ENCODE measurements at places on chromosomes 6 and 20.

DNA sequence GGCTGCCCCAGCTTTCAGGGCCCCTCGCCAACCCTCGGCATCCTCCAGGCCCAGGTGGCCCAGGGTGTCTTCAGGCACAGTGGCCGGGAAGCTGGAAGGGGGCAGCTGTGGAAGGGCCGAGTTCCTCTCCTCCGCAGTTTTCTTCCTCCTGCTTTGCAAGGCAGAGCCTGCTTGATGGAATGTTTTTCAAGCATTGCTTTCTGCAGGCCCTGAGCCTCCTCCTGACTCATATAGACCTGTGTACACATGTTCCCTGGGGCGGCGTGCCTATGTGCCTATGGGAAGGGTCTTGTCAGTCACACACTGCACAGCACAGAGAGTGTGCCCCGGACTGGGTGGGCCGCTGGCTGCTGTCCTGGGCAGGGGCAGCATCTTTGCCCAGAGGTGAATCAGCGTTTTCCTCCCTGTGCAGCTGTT lies 107.5 kb downstream of the ERMARD start:
- DNase-seq: no peak

GRCh38 chr6:154450498-154450897 lies 60.0 kb downstream of the CNKSR3 start:
- DNase-seq: no peak

DNA sequence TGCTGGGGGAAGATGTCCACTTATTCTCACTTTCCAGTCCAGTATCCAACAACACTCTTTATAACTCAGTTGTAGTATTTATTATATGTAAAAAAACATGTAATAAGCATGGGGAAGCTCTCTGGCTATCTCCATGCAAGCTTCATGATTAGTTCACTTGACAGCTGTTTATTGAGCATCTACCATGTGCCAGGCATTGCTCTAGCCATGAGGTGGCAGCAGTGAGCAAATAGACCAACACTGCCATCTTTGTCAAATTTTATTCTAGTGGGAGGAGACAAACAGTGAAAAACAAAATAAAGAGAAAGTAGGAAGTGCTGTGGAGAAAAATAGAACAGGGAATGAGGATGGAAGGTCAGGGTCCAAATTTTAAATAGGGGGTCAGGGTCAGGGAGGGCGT lies 131.8 kb downstream of the CFAP61 start:
- no peak for DNase-seq

- DNase-seq: no peak
Measured at GRCh38 chr6:80728830-80729229, 622.4 kb downstream of the BCKDHB start.

GRCh38 chr6:157982102-157982562 lies 469 bp downstream of the SYNJ2 start:
- DNase-seq: no peak

DNA sequence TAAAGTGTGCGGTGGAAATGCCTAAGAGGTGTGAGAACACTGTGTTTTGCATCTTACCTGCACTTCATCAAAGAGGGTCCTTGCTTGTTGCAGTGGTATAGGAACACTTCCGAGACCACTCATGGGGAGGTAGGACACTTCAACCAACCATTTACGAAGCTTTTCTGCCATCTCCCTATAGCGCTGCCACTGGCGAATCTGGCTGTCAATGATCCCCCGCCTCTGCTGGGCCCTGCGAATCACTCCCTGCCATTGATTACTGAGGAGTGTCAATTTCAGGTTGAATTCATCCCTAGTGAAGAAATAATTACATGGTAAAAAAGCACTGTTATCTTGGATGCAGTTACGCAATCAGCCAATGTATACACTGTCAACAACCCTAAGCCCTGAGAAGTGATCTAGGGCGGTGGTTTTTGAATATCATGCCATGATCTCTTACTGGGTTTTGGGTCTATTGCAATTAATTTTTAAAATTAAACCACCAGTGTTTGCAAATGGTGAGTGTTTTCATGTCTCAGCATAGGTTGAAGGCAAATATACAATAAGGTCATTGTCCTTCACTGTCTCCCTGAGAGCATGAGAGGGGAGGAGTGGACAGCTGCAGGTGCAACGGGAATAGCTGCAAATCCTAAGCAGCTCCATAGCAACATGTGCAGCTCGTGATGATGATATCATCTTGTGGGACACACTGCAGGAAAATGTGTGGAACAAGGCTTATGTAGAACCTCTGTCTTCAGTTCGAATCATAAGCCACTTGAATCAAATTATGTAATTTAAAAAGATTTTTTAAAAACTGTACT lies 400.6 kb downstream of the ESR1 start:
- DNase-seq: no peak

DNA sequence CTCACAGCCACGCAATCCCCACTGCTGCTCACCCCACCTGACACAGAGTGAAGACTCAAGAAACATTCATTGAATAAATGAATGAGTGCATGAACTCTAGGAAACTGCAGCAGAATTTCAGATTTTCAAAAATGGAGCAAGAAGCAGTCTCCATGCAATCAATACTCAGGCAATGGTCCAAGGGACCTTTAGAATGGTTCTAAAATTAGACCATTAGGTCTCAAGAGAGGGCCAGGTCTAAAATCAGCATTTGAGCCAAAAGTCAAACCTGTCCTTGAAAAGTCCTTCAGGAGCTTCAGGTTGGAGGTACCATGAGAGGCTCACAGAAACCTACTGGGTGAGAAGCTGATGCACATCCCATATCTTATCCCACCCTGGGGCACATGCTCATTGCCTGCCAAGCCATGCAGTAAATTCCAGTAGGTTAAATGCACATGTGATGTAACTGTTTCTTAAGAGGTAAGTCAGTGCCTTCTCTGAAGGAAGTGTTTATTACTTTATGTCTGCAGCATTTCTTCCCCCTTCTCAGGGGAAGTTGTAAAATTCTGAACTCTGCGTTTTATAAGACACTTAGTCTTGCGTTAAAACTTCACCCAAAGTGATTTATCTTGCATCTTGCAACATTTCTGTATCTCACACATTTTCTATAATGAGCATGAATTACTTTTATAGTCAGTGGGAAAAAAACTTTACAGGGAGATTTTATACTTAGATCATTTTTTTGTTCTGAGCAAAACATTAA lies 126.6 kb downstream of the ADAT2 start:
- no peak for DNase-seq

GRCh38 chr20:62560162-62560561 lies 82.1 kb upstream of the SLCO4A1 start:
- no peak for DNase-seq

- no peak for DNase-seq
Measured at GRCh38 chr6:170206851-170207431, 83.9 kb downstream of the DLL1 start.

DNA sequence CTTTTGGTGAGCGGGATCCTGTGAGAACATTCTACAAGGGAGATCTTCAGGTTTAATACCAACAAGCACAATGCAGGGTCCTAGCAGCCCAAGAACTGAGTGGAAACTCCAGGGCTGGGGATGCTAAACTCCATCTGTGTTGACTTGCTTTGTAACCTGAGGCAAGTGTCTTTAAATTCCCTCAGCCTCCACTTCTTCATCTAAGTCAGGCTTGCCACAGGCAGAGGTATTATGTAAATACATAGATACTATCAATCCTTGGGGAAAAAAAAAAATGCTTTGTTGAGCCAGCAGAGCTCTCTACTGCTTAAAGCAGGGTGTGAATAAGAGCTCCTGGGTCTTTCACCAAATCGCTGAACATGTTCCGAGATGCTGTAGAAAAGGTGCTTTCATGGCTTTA lies 114.2 kb upstream of the PHACTR1 start:
- DNase-seq: no peak

- DNase-seq: no peak
Measured at GRCh38 chr6:150738092-150738629, 127.3 kb upstream of the MTHFD1L start.

GRCh38 chr6:85468326-85468725 lies 18.4 kb downstream of the NT5E start:
- no peak for DNase-seq

DNA sequence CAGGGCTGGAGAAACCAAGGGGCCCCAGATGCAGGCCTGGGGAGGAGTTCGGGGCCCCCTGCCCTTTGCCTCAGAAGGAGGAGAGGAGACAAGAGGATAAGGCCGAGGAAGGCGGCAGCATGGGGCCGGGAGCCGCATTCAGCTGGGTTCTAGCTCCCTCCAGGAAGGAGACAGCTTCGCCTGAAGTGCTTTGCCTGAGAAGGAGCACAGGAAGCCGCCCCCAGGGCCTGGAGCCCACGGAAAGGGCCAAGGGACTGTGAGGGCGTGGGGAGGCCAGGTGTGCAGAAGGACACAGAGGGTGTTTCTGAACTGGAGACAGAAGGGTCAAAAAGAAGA lies 121.4 kb downstream of the AGPAT4 start:
- DNase-seq: no peak

DNA sequence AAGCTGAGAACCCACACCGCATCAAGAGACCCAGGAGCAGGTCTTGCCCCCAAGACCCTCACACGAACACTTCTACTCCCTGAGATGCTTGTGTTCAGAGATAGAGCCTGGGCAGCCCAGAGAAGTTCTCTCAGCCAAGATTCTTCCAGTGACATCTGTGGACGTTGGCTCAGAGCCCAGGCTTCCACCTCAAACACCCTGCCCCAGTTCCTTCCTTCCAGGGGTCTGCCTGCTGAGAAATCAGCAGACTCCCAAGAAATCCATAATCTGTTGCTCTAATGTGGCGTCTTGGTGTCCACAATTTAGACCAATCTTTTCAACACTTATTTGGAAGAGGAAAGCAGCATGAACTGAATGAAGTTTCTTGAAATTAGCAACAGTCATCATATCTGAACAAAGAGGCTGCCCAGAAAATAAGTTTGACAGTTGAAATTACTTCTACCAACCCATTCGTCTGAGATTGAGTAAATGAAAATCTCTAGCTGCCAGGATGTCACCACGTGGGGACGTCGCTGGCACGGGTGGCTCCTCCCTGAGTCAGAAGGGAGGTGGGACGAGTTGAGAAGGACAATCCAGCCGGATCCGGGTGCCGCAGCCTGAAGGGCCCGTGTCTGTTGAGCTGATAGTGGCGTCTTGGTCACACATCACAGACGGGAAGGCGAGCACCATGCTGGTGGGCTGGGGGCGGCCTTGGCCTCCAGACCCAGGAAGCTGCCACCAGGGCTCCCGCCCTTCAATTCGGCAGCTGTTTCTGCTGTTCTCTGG lies 400.9 kb downstream of the TAF4 start:
- no peak for DNase-seq

DNA sequence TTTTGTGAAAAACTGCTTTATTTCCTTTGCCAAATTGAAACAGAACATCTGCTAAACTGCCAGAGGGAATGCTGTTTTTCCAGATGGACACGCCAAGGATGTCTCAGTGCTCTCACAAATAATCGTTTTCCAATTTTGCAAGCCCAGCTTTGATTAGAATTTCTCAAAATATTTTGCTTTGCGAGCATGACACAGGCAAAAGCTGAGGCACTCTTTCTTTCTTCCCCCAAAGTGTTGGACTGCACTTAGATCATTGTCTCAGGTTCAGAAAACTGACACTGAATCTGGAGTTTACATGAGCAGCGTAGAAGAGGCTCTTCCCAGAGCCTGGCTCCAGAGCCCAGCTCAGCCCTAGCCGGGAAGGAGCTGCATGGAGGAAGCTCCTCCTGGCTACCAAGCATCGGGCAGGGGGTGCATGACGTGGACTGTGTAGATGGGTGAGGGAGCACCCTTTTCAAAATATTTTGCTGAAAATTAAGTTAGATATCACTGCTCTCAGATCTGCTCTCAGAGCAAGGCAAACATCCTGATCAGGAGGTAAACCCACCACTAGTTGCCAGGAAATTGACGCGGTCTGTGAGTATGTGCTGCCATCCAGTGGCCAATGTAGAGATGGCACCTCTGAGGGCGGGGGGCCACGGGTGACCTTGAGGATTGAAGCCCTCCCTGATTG lies 107.5 kb downstream of the SLC22A3 start:
- peak; percentile 18 for DNase-seq

DNA sequence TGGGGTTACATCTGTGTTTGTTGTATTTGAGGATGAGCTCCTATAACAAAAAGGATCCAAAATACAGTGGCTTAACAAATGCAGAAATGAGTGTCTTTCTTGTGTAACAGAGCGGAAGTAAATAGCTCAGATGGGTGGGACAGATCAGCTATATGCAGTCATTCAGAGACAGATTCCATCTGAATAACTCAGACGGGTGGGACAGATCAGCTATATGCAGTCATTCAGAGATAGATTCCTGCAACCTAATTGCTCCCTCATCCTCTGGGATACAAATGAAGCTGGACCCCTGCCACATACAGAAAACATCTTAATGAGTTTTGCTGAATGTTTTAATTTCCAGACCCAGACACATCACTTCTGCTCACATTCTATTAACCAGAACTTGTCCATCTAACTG lies 332.3 kb downstream of the BCKDHB start:
- no peak for DNase-seq

DNA sequence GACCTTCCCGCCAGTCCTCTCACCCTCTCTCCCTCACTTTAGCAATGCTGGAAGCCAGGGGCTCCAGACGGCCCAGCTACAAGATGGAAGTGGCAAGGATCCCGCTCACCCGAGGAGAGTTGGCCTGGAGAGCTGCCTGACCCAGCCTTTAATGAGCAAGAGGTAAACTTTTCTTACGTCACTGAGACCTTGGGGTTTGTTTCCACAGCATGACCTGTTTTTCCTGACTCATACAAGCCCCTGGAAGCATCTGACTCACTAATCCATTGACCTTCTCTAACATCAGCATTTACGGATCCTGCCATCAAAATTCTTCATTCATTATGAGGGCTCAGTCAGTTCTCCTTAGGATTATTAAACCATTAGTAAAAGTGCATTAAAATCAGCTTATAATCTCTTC lies 120.4 kb downstream of the MYLK4 start:
- no peak for DNase-seq

GRCh38 chr20:60097285-60097684 lies 139.1 kb downstream of the CDH26 start:
- no peak for DNase-seq

- no peak for DNase-seq
Measured at GRCh38 chr6:100276311-100277057, 188.2 kb downstream of the SIM1 start.

- no peak for DNase-seq
Measured at GRCh38 chr6:31935021-31935420, 7.5 kb downstream of the C2 start.

GRCh38 chr20:33993576-33994221 lies at the start of gene RALY:
Gene RALY (plus strand): TSS chr20:33993911. CDS start chr20:34072075, 78,164 bp downstream.
- DNase-seq: peak; percentile 25

- no peak for DNase-seq
Measured at GRCh38 chr6:122806291-122806690, 17.2 kb downstream of the SMPDL3A start.

DNA sequence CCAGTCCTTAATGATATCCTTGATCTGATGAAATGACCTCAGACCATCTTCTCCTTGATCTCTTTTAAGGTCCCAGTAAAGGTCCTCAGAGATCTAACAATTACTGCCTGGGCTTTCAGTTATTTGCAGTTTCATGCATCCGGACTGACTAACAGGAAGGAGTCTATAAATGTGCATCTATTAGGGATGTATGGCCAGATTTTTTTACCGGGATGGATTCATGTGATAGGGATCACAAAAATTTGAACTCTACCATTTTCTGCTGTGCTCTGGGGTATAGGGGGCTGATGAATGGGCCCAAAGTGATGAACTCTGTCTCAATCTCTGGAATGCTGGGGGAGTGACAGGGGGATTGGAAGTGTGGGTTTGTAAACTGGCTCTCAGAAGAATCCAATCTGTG lies 36.2 kb upstream of the SCUBE3 start:
- no peak for DNase-seq

- DNase-seq: no peak
Measured at GRCh38 chr6:168438783-168439520, 2.0 kb upstream of the SMOC2 start.
